Fibroblast of the aortic adventitia (primary cell): ENCODE measurements at places on chromosomes 1 and 21.

- DNase-seq = peak; percentile 13
These were observed 28.6 kb downstream of the KAZN start for GRCh38 chr1:14626869-14627607.

DNA sequence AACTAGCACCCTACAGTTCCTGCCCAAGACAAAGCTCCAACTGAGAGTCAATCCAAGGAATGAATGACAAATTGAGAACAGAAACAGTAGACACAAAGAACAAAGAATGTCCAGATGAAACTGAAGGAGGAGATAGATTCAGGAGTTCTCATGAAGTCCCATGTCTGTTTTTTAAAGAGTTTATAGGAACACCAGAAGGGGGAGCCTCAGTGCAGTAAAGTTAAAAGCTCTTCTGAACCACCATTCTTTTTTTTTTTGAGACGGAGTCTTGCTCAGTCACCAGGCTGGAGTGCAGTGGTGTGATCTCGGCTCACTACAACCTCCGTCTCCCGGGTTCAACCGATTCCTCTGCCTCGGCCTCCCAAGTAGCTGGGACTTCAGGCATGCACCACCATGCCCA lies 323.6 kb downstream of the MRPL39 start:
- DNase-seq = peak; percentile 75

- DNase-seq = peak; percentile 79
These were observed 459.8 kb downstream of the KCNT2 start for GRCh38 chr1:196148367-196148970.

GRCh38 chr1:65068202-65069010 lies 79.6 kb upstream of the AK4 start:
- peak; percentile 53 for DNase-seq

DNA sequence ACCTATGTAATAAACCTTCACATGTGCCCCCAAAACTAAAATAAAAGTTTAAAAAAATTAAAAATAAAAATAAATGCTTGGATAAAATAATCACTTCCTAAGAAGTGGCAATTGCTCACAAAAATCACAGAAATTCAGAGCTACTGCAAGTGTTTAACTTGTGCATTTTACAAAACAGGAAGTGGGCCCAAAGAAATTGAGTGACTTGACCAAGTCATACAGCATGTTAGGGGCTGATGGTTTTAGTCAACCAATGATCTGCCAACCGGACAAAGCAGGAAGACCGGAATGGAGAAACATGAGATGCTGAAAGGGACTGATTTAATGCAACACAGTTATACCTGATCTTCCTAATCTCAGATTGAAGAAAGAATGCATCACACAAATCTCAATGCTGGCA lies 96.5 kb downstream of the SMYD2 start:
- DNase-seq = no peak

DNA sequence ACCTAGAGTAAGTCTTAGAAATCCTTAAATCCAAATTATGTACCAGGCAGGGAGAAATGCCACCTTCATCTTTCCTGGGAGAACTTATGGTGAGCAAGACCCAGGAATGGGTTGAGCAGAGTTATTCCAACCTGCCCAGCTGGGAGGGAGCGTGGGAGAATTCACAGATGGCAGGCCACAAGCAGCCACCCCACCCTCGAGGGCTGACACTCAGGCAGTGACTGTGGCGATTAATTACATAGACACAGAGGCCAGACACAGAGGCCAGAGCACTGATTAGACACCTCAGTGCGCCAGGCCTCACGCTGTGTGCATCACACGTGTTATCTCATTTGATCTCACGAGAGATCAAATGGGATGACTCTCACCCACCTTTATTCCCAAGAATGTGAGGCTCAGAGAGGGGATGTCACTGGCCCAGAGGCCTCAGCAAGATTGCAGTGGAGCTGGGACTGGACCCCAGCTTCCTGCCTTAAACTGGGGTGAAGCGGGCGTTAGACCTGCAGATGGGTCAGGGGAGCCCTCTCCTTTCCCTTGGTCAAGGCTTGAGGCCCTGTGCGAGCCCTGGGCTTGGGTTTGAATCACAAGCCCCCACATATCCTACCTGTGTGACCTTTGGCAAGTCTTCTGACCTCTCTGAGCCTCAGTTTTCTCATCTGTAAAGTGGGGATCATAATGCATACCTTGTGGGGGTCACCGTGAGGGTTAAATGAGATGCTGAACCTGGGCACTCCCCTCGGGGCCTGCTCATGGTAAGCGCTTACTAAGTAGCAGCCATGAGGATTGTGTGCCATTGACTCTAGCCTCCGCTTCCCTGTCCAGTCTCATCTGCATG lies 28.8 kb upstream of the PADI4 start:
- no peak for DNase-seq

DNA sequence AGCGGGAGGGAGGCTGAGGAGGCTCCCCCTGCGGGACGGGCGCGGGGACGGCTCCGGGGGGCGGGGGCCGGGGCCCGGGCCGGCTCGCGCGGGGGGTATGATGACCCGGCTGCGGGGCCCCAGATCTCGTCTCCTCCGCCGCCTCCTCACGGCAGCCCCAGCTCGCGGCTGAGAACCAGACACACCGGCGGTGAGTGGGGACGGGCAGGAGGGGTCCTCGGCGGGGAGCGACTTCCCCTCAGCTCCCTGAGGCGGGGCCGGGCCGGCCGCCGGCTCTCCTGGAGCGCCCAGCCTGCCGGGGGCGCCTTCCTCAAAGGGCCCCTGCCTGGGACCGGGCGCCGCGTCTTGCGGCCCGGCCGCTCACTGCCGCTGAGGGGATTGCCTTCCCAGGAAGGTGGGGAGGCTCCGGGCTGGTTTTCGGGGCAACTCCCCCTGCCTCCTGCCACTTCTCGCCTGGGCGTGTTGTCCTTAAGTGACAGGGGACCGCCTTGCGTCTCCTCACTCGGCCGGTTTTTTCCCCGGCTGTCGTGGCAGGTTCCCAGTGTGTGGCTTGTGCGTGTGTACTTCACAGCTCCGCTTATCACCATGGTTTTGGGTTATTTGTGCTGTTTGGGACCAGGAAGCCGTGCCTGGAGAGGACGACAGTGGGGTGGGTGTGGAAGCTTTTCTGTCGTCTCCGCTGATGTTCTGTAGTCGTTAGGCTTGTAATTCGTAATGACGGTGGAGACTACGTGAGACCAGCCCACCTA lies 800 bp downstream of the HIPK1 start:
- no peak for DNase-seq

- no peak for DNase-seq
These were observed 300.3 kb downstream of the DSCAM start for GRCh38 chr21:40546647-40547046.
